ENCODE measurements at places on chromosomes 1 and 21.

DNA sequence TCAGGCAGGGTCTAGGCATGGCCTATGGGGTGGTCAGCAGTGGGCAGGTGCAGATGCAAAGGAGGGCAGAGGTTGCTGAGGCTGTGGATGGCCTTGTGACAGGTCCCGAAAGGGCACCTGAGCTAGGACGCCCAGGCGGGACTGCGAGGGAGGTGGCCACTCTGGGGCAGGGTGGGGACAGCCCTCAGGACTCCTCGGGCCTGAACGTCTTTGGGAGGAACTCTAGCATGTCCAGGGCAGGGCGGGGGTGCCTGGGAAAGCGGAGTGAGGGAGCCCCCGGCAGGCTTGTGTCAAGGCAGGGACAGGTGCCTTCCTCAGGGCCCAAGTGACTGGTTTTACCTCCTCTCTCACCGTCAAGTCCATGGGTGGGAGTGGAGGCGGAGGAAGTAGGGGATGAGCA, 125.4 kb upstream of the WNT4 start:
- no peak for DNase-seq

- DNase-seq, result no peak
Observed at GRCh38 chr1:31704271-31705079, 658 bp upstream of the COL16A1 start.

DNA sequence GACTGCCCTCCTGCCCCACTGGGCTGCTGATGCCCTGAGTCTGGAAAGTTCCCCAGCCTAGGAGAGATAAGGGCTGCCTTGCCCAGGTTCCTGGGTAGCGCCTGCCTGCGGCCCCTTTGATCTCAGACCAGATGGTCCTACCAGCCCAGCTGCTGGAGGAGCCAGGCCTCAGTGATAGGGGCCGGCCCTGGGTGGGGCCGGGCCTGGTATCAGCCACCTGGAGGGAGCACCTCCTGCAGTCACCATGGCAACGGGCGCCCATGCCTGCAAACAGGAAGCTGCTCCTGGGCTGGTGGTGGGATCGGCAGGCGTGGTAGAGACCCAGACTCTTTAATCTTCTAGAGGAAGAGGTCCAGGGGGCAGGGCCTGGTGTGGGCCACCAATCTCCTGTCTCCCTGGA, 119.7 kb upstream of the WNT4 start:
- no peak for DNase-seq

DNA sequence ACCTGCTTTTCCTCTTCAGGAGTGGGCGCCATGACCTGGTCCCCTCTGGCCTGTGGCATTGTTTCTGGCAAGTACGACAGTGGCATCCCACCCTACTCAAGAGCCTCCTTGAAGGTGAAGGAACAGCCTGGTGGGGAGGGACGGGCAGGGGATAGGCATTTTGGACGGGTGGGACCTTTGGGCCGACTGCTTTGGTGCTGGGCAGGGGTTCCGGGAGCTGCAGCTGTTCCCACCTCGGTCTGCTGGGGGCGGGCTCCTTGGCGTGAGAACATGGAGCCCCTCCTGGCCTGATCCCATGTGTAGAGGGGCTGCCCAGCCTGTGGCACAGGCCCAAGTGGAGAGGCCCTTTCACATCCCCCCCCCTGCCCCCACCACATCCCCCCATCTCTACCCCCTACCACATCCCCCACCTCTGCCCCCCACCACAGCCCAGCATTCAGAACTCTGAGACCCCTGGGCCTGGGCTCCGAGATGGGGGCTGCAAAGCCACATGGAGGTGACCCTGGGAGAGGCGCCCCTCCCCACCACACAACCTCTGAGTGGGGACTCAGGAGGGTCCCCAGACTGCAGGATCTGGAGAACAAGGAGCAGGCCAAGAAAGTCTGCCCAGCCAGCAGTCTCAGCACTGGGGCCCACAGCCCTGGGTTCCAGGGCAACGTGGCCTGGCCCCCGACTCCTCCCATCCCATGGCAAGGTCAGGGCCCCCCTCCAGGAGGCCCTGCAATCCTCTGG, 50.0 kb downstream of the KCNAB2 start:
- no peak for DNase-seq

GRCh38 chr1:119542492-119542946, 35.5 kb downstream of the HSD3B1 start:
- no peak for DNase-seq

- DNase-seq, result no peak
Observed at GRCh38 chr1:149846042-149846441, 53.3 kb upstream of the BOLA1 start.

DNA sequence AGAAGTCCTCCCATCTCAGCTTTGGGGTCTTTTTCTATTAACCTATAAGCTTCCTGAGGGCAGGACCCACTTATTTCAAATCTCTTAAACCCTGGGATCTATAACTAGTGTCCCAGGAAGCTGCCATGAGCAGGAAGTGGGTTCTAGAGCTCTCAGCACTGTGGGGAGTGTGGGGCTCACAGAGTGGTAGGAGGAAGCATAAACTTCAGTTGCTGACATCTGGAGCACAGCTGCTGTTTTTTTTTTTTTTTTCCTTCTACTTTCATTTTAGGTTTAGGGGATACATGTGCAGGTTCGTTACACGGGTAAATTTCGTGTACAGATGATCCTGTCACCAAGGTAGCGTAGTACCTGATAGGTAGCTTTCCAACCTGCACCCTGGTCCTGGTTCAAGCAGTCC, 59.3 kb downstream of the AK4 start:
- no peak for DNase-seq

GRCh38 chr1:203744075-203744972, 20.7 kb upstream of the LAX1 start:
- peak; percentile 34 for DNase-seq

DNA sequence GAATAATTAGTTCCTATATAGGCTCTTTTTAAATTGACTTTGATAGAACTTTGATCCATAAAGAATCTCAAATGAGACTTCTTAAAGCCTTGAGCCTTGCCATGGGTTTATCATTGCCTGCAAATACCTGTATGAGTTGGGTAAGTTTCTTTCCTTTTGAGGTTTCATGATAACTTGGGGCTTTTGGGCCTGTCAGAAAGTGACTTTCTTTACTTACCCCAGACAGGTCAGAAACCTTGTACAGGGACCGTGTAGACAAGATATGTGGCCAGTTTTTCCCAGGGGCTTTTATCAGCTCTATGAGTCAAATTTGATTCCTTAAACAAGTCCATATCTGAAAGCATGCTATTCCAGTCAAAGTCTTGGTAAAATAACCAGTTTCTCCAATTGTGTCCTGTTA, 17.3 kb downstream of the KCTD3 start:
- no peak for DNase-seq

DNA sequence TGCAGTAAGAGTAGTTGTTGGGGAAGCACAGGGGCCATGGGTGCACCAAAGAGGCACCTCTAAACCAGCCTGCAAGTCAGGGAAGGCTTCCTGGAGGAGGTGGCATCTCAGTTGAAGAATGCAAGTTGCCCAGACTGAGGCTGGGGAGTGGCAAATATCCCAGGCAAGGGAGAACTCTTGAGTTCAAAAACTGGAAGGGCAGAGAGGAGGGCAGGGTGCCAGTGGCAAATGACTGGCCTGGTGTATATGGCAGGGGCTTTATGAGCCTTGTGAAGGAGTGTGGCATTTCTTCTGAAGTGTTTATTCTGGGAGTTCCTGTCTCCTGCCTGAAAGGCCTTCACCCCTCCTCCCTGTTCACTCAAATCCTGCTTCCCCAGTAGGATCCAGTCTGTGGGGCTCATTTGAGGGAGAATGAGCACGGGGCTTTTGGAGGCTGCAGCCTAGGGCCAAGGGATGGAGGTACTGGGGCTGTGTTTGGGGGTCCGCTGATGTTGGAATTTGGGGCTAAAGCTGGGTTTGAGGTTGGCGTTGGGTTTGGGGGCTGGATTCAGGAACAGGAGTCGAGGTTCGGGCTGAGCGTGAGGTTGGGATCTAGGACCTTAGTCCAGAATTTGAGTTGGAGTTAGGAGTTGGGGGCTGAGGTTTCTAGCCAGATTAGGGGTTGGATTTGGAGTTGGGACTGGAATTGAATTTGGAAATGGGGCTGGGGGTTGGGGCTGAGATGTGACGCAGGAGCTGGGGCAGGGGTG, at the start of gene TMEM125:
Gene TMEM125 (plus strand): TSS at position 357 of the 749 bp plus-strand sequence. CDS start 2,740 bp downstream, outside the sequence.
- no peak for DNase-seq

DNA sequence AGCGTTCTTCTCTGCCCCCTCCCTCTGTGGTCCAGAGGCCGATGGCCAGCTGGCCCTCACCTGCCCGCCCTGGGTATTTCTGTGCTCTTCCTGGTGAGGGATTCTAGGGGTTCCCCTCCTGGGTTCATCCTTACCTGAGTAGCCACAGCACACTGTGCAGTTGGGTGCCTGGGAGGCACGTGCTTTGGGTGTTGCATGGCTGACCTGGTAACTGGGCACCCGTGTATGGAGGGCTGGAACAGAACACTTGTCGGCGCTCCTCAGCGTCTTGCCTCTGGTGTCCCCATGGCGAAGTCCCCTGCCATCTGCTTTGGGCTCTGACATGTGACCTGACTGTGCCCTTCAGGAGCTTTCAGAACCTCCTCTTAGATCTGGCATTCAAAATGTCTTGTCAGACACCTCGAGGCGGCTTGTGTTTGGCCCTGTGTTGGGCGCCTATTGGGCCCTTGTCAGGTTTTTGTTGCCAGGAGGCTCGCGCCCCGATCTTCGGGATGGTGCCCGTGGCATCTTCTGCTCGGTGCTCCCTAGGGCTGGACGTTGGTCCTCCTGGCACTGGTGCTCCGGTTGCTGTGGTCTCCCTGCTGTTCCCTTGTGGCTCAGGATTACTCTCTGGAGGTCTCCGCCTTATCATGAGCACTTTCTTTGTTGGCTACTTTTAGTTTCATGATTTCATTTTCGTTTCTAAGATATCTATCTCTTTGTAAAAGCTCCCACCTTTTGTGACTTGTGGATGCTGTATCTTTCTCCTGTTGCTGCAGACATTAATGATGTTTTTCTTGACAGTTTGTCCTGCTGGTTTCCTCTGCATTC, 28.5 kb downstream of the SKI start:
- no peak for DNase-seq

DNA sequence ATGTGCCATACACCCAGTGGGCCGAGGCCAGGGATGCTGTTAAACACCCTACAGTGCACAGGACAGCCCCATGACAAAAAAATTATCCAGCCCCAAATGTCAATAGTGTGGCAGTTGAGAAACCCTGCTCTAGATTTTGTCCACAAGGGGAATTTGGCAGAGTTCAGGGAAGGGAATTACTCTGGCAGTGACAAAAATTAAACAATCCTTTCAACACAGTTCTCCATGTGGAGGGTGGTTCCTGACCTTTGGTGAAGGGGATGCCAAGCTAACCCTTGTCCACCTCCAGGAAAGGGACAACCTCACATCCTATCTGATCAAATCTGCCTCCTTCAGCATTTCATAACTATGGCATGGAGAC, 28.4 kb upstream of the CD84 start:
- no peak for DNase-seq

GRCh38 chr1:62844030-62844429, 60.1 kb downstream of the ATG4C start:
- no peak for DNase-seq

GRCh38 chr1:91851130-91852010, 34.6 kb downstream of the TGFBR3 start:
- DNase-seq, result peak; percentile 20

GRCh38 chr1:31626223-31627207, 9.0 kb downstream of the HCRTR1 start:
- no peak for DNase-seq

DNA sequence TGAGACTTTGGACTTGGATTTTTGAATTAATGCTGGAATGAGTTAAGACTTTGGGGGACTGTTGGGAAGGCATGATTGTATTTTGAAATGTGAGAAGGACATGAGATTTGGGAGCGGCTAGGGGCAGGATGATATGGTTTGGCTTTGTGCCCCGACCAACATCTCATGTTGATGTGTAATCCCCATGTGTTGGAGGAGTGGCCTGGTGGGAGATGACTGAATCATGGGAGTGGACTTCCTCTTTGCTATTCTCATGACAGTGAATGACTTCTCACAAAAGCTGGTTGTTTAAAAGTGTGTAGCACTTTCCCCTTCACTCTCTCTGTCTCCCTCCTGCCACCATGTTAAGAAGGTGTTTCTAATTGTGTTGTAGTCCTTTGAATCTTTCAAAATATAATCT, 9.3 kb upstream of the PHGDH start:
- no peak for DNase-seq

DNA sequence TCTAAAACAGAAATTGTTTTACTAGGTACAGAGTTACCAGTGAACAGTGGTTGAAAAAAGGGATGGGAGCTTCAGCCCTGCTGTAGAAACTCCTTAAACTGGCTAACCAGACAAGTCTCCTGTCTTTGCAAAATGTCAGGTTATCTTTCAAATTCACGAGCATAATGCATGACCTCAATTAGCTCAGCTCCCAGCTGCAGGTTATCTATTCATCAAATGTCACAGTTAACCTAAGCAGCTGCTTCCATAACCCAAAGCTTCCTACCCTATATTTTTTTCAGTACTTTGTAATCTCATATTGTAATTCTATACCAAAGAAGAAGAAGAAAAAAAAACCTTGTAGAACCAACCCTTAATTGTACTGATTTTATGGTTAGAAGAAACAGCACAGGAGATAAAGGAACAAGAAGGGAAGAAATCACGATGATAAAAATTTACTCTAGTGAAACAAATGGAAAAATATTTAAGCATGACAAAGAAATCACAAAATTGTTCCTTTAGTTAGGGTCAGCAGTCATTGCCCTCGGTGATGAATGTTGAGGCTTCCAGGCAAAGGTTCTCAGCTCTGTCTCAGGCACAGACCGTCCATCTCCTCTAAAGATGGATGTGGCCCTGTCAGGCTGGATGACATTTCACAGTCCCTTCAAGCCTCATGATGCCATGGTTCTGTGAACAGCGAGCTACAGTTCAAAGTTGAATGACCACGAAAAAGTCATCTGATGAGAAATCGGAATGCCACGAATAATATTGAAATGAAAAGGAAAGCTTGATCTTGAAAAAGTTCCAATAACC, 95.9 kb downstream of the PLD5 start:
- DNase-seq, result no peak

DNA sequence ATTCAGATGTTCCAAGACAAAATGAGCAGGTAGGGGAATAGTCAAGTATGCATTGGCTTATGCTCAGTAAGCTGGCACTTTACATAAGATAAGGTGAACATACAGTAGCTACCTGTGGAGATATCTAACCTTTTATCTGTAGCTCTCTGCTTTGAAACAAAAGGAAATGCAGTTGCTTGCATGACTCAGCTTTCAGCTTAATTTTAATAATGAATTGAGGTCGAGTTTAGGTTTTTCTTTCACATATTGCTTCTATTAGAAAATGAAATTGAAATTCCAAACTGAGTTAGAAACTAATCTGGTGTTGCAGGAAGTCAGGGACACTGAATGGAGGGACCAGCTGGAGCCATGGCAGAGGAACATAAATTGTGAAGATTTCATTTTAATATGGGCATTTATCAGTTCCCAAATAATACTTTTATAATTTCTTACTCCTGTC, 8.3 kb downstream of the FRRS1 start:
- DNase-seq, result no peak
